ENCODE measurements at places on chromosomes 2 and 18.

- DNase-seq, result no peak
Measured at GRCh38 chr18:74803769-74804168, 206.1 kb downstream of the ZNF407 start.

DNA sequence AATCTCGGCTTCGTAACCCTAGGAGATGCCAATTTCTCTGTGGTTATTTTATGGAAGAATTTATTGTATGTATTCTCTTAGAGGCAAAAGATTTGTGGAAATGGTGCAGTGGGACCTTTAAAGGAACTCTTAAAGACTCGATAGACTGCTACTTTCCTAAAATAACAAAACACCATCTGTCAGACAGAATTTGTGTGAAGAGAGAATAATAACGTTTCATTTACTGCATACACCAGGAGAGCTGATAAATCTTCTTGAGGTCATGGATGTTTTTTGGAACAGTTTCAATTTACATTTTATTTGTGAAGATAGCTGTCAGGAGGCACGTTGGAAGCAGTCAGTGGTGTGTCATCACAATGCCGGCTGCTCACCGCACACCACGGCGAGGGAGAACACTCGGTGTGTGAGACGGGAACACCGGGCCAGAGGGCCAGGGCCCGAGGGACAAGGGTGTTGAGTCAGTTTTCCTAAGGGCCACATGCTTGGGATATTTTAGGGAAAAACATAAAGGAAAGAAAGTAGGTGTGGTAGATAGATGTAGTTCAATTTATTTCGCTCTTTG lies 1681.0 kb upstream of the DDX18 start:
- no peak for DNase-seq

DNA sequence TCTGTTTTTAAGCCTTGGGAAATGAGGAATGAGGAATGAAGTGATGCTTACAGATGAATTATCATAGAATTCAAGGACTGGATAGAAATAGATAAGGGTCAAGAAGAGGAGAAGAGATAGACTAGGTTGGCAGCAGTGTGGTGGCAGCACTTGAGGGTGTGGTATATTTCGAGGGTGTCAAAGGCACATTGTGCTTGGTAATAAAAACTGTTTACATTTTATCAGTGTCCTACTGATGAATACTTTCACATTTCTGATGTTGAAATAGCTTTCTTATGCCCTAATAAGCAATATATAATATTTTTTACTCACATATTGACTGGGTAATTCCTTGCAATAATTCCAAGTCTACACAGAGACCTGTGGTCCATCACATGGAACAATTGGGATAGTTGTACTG lies 3.4 kb downstream of the TFPI start:
- no peak for DNase-seq

DNA sequence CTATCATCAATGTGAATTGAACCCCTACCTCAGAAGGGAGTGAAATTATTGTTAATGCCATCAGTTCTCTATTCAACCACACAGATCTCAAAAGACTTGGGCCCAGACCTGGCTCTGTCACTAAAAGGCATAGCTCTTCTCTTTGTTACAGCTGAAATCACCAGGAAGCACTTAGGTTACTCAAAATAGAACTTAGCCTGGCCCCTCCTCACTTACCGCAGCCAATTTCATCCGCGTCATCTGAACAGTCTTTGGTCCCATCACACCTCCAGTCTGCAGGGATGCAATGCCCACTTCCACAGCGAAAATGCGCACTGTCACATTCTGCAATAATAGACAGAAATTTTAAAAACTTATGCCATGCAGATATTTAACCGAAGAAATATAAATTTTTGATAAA lies 41.8 kb downstream of the LRP2 start:
- no peak for DNase-seq

DNA sequence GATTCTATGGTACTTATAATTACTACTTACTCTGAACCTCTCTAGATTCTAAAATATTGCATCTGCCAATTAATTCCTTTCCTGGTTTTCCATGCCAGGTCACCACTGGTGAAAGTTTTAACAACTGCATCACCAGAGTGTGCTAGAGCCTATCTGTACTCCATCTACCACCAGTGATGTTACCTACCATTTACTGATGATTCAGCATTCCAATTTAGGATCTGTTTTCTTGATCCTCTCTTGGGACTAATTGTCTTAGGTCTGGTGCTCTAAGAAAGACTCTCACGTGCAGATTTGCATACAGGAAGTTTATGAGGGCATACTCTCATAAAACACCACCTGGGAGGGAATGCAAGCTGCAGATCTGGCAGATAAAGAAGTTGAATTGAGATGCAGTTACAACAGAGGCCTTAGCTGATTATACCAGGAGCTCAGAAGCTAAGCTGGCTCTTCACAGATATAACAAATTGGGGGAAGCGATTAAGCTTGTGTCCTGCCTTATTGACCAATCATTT lies 347.6 kb upstream of the VRK2 start:
- DNase-seq, result no peak

- DNase-seq, result no peak
Measured at GRCh38 chr2:26870585-26871095, 22.7 kb downstream of the DPYSL5 start.

DNA sequence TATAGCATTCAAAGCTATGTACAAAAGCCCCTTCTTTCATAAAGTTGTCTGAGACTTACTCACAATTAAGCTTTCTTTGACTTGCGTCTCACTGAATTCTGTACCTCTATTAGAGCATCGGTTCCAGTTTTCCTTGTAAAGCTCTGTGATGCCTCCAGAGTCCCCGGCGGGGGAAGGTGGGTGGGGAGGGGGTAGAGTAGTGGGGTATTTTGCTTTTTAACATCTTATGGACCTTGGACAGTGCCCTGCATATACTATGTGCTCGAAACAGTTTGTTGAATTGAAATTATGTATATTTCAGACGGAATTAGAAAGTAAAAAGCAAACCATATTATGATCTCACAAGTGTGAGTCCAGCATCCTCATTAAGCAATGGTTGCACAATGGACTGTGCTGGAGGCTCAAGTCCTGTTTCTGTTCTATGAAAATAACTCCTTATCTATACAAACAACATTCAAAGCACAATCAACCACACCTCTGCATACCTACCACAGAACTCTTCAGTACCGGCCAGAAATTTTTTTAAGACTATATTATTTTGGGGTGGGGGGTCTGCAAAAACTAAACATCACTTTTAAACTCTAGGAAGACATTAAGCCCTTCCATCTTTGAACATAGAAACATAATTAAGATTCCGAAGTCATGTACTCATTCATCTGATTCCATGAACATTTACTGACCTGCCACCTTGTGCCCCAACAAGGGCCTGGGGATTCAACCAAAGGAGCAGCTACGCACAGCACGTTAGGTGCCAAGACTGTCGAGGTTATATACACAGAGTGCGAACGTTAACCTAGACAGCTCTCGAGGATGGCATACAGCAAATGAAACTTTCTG lies 908 bp downstream of the STAT1 start:
- no peak for DNase-seq

DNA sequence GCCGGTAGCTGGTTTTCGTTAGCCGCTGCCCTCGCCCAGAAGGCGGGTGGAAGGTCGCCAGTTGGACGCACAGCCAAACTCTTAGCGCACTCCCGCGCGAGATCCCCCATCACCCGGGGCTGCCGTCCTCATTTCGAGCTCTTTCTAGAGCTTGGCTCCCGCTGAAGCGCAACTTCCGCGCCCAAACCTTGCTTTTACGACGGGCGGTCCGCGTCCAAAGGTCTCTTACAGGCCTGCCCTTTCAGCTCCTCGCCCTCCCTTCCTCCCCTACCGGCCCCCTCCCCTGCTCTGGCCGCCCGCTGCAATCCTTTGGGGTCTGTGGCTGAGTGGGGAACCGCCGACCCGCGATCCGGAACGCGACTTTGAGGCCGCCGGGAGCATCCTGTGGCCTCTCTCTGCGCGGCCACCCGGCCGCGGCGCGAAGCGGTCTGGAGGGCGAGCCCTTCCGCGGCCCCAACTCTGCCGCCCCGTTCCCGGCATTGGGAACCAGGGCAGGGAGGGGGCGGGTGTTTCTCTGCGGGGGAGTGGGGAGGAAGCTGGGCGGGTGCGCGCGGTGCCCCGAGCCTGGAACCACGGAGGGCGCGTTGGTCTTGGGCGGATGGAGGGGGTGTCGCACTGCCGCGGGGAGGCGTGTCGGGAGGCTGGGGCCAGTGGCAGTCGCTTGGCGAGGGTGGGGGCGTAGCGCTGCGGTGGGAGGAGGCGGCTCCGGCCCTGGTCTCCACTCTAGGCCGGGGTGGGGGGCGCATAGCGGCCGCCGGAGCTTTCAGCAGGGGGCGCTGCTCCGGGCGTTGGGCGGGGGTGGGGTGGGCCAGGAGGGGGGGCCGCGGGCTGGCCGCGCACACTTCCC lies at the start of gene GDF7:
Gene GDF7 (plus strand): TSS at position 841 of the 847 bp plus-strand sequence. CDS start 96 bp downstream, outside the sequence.
- DNase-seq, result no peak

GRCh38 chr2:218325566-218326160 lies 31.0 kb upstream of the CATIP start:
- no peak for DNase-seq

GRCh38 chr2:204892506-204893255 lies 347.4 kb downstream of the PARD3B start:
- peak; percentile 12 for DNase-seq

GRCh38 chr2:114925296-114926255 lies 483.1 kb downstream of the DPP10 start:
- no peak for DNase-seq

DNA sequence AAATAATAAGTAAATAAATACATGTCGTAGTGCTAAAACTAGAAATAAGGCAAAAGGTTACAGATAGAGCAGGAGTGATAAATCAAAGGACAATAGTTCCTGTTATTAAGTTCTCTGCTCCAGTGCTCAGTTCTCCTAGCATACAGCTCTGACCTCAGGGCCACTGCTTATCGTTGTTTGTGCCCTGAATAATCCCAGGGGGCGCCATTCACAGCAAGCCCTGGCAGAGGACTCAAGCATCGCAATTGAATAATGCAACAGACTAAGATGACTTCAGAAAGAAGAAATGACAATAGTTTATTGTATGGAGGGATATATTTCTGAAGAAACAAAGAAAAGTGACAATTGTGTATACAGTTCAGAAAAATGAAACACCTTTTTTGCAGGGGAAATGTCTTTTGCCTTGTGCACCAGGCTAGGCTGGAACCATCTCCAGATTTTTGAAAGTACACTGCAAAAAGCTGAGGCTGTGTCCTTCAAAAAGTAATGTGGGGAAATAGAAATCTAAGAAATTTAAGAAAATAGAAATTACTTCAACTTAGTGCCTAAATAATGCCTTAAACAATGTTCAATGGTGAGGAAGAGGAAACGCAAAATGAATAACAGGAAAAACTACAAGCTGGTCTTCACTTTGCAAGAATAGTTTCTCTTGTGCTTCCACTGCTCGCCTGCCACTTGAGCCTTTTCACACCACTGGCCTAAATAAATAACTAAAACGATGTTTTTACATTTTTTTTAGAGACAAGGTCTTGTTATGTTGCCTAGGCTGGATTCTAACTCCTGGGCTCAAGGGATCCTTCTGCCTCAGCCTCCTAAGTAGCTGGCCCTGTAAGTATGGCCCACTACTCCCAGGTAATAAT lies 19.0 kb upstream of the CCNYL1 start:
- peak; percentile 36 for DNase-seq

DNA sequence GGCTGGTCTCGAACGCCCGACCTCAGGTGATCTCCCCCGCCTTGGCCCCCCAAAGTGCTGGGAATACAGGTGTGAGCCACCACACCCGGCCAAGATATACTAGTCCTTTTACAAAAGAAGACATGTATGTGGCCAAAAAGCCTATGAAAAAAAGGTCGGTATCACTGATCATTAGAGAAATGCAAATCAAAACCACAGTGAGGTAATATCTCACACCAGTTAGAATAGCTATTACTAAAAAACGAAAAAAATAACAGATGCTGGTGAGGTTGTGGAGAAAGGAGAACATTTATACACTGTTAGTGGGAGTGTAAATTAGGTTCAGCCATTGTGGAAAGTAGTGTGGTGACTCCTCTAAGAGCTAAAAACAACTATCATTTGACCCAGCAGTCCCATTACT lies 26.4 kb downstream of the KLHL23 start:
- no peak for DNase-seq

DNA sequence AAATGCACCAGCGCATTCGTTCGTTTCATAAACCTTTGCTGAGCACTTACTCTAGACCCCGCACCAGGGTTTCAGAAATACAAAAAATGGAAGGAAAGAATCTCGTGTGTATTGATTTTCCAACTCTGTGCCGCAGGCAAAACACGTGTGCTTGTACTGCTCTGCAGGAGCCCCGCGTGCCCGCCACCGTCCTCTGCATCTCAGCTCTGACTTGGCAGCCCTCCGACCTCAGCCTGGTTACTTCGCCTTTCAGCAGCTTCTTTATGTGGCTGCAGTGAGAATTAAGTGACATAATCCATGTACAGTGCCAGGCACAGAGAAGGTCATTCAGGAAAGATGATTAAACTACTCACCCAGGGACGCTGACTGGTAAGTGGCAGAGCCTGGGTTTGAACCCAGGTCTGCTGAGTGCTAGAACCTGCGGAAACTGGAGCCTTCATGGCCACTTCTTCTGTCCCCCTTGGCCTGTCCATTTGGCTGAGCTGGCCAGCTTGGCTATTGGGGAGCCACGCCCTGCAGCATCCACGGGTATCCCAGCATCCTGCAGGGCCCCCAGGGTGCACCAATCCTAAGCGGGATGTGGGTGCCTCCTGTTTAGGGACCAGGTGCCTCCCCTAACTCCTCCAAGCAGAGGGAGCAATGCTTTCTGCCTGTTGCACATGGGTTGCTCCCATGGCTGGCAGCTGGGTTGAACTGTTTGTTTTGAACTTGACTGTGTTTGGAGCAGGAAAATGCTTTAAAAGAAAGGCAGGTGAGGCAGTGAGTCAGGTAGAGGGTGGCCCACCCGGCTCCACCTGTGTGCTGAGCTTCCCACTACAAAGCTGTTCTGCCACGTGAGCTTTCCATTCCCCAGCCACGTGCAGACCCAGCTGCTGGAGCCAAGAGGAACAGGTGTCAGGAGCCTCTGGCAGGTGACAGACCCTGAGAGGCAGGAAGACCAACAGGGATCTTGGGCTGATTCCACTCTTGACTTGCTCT lies 34.3 kb downstream of the INHBB start:
- DNase-seq, result no peak

DNA sequence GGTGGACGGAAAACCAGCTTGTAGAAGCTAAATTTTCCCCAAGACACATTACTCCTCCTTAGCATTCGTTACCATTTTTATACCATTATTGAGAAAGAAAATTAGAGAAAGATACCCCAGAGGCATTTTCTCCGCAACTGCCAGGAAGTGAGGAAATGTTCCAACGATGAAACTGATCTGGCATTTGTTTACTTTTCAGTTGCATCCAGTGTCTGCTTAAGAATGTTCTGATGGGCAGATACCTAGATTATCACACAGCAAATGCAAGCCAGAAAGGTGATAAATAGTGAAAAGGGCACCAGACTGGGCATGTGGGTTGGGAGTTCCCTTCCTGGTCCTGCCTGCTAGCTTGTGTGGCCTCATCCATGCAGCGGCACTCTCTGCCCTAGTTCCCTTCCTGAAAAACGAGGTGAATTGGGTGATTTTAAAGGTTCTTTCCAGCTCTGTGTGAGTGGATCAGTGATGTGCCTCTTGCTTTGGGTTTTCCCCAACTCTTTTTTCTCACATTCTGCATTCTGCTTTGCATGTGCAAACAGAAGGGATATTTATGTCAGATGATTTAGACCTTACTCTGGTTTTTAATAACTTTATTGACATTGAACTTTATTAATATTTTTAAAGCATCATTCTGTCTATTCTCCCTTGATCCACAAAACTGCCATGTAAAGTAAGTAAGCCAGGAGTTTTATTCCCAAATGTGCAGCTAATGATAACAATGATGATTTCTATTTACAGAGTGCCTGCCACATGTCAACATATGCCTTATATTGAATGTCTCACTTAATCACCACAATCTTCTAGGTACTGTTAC lies 139.6 kb downstream of the INSIG2 start:
- DNase-seq, result no peak

GRCh38 chr2:176174382-176174823 lies 14.1 kb upstream of the HOXD1 start:
- DNase-seq, result no peak
